ENCODE measurements at places on chromosomes 5 and 9.

DNA sequence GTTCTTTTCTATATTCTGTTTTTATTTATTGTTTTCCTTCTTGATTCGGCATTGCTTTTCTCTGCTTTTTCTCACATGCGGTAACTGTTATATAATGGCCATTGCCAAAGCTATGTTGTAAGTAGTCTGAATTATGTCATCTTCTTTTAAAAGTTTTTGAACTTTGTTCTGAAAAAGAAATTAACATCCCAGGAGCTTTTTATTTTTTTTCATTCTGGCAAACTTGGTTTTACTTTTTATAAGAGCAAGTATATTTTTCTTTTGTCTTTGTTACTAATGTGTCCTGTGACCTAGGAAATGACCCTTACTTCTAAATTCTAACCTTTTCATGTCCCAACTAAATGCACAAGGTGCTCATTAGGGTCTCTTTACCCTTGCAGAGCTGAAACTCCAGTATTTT is 26.7 kb upstream of the IZUMO3 start:
- no peak for DNase-seq

DNA sequence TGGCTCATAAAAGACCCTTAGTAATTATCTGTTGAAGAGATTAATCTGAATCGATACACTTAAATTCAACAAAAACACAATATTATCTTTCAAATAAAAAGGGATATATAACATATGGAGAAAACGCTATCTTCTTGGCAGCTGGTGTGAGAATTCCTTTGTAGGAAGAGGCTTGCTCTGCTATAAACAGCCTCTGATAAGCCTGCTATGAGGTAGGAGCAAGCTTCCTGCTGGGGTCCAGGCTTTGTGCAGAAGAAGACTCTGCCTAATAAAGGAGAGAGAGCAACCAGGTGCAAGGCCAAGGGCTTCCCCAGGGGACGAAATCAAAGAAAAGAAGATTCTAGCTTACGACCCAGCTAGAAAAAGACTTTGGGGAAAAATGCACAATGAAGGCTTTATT is 43.3 kb upstream of the SSBP2 start:
- no peak for DNase-seq

GRCh38 chr5:116359592-116359991 is 215.0 kb downstream of the SEMA6A start:
- no peak for DNase-seq

GRCh38 chr5:113181409-113181808 is 204.8 kb downstream of the DCP2 start:
- DNase-seq, result no peak

DNA sequence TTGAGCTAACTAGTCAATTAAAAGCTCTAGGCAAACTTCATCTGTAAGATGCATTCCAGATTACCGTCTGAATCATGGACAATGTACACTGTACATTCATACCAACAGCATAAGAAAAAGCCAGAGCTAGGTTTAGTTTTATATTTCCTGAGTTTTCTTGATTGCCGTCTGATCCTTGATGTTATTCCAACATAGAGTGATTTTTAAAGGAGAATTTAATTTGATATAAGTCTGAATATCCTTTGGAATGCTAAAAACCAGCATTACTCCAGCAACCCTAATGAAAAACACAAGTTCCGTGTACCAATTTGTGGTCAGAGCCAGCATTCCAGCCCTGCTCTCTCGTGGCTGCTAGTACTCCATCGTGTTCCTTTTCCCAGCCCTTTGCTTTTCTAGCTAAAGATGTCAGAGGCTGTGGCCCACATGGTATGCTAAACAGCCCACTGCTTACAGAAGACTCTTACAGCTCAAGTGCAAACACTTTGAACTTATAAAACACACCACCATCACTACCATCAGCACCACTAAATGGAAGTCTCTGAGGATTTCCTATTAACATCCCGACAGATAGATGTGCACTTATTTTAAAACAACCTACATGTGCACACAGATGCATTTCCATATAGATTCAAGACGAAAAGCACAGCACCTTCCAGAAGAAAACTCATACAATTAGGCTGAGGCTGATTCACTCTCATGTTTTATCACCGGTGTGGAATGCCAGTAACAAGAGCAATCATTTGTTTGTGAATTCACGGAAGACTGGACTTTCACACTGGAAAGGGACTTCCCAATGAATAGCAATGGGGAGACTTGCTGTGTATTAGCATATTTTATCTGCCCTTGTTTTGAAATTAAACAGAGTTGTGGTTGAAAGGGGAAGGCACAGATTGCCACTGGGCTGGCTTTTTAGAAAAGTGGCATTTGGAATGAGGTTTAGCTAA is 246.9 kb upstream of the GAS1 start:
- no peak for DNase-seq

DNA sequence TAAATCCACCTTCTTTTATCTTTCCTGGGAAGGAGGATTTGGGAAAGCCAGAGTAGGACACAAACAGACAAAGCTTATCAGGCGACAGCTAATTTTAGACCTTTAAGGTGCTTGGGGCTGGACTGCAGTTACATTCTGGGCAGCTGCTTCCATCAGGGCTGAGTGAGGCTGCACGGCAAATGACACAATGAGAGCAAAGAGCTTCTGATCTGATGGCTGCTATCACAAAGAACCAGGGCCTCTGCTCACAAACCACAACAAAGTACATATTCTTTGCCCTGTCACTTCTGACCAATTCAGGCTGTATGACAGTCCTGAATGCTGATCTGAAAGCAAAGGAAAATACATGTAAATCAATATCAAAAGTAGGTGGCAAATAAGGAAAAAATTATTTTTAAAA is 93.1 kb downstream of the MRPS27 start:
- DNase-seq, result no peak

DNA sequence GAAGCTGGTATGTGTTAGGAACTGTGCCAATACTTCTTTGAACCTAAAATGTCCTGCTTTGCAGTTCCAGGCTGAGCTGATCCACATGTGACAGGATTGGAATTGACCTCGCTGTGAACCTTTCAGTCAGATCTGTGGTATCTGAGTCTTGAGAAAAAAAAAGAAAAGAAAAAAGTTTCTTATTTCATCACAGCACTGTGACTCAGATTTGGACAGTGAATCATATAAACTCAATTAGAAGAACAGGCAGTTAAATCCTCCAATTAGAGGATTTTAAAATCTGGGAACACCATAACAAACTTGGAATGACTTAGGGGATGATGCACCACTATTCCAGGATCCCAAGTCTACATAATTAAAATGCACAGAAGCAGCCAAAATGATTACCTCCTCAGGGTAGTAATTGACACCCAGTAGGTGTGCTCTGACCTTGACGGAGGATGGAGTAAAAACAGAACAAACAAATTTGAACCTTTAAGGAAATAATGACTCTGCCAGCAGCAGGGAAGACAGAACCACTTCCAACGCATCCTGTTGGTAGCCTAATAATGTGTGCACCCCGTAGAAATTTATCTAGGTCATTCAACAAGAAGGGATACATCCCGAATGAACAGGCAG is 57.8 kb upstream of the RAI14 start:
- DNase-seq, result no peak

DNA sequence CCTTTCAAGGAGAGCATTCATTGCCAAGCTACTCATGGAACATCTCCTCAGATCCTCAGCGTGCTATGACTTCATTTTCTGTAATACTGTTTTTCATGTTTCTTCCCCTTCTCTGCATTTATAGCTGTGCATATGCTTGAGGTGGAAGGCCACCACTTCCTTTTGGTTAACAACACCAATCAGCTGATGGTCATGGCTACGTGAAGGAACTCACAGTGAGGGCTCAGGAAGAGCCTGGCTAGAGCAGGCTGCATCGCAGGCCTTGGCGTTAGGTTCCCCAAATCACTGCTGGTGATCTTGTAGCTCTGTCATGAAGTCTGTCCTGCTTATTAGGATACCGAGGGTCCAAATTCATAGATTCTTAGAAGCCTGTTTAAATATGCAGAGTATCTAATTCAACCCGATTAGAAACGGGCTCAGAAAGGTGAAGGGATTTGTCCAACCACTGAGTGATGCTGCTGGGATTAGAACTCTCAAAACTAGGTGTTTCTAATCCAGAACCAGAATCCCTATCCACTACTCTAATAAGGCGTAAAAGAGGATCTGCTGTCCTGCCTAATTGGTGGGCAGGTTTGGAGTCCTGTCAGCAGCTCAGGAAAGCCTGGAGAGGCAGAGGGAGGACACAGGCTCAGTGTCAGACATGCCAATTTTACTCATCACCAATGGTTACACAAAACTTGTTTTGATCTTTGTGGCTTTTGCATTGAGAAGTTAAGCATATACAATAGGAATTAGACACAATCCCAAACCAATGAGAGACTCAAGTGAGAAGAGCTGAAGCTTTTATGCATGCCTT is 7.5 kb downstream of the SYK start:
- DNase-seq, result no peak

GRCh38 chr5:41883243-41883642 is 13.0 kb upstream of the OXCT1 start:
- DNase-seq, result no peak

DNA sequence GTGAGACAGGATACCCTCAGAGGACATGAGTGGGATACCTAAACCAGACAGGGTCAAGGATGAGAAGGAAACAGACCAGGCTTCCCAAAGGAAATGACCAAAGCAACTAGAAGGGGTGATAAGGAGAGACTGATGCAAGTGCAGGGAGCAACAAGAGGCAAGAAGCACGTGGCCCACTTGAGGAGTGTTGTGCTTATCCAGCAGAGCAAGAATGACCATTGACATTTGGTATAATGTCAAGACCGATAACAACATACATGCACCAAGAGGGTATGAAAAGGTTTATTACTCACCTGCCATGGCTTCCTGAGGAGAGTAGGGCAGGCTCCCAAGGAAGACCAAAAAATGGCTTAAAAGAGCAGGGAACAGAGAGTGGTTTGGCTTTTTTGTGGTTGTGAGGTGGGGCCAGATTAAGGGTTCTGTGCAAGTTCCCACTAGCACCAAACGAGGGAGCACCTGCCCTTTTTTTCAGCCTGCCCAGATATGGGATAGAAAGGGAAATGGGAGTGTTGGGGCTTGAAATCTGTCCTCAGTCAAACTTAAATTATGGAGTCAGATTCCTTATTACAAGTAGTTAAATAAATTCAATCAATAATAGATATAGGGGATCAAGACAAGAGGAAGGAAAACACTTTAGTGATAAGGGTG is 513.6 kb downstream of the RASEF start:
- DNase-seq, result no peak

GRCh38 chr5:15383469-15383868 is 116.5 kb upstream of the FBXL7 start:
- DNase-seq, result no peak

DNA sequence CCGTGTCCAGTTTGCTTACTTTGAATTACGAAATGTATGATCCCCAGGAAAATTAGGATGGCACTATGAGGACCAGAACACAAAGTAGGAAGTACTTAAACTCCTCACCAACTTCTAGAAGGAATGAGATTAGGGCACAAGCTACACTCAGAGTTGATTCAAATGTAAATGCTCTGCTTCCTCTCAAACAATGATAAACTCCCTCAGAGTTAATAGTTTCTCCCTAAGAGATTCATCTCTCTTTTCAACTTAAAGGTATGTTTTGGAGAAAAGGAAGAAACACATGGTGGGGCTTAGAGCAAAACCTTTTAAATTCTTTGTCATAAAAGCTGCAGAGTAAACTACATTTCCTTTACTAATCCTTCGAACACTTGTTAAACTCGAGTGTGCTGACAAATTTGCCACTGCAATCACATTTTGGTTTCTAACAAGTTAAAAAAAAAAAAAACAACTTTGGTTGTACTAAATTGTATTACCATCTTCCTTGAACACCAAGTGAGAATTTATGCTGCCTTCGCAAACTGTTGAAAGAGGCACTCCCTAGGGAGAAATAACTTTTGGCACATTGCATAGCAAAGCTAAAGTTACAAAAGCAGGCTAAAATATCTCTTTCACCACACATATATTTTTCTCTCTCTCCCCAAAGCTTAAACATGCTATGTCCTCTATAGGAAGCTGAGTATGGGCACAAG is 66.6 kb downstream of the DENND1A start:
- no peak for DNase-seq

DNA sequence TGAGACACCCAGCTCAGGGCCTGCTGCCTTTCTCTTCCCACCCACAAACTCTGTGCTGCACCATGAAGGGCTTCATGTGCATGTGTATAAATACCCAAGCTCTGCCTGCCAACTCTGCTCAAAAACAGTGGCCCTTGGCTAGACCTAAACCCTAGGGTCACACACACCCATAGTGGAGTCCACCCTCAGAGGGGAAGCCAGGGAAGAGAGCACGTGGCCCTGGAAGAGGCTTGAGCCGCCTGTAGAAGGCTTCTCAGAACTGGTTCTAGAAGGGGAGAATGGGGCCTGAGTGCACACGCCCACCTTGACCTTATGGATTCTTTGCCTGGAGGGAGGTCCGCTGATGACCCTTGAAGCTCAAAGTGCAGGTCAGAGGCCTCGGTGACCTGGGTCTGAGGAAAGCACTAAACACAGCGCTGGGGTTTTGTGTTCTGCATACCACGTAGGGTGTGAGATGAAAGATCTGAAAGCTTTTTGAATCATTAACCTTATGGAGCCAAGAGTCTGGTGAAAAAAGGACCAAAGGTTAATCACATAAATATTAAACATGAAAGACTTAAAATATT is 60.6 kb downstream of the CYFIP2 start:
- no peak for DNase-seq

- no peak for DNase-seq
These were observed 253 bp downstream of the SLC12A2 start for GRCh38 chr5:128083811-128084227.

GRCh38 chr5:612498-613424 is 621 bp downstream of the CEP72 start:
- DNase-seq, result no peak

DNA sequence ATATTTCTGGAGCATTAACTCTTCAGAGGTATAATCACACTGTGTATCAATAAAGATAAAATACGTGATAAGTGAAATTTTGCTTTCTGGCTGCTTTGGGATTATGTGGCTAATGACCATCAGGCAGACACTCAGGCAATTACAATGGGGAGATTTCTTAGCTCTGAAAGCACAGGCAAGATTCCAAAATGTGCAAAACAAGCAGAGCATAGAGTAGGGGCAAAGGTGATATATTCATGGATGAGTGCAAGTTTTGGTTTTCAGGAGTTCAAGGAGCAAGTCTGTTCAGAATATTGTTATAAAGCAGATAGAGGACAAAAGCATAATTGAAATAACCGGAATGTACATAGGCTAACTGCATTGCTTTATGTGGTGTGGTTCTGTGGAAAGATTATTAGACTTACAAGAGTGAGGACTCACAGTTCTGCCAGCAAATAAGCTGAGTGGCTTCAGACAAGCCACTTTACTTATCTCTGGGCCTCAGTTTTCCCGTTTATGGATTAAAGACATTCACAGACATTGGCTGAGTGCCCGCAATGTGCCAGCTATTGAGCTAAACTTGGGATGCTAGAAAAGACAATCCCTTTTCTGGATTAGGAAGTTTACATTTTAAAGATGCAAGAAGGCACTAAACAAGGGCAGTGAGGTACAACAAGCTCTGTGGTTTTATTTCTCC is 945.6 kb upstream of the ARRDC3 start:
- DNase-seq, result no peak
